ENCODE measurements at places on chromosomes 12 and 14.

GRCh38 chr14:93381644-93382043, 34.7 kb downstream of the COX8C start:
- DNase-seq, result no peak

- DNase-seq, result no peak
Measured at GRCh38 chr12:93602897-93603668, 30.6 kb downstream of the SOCS2 start.

DNA sequence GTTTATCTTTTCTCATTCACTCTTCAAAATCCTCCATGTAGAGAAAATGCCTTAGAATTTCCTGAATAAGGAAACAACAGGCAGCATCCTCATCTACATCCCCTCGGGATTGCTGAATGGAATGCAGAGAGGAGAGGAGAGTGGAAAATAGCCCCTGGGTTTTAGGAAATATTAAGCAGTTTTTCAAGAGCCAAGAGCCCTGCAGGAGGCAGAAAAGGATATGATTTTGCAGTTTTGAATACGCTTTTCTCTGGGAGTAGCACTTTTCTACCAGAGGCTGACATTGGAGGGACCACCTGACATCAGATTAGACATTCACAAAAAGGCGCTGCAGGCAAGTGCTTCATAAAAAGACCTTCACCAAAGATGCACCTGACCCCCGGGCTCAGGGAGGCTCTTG, 362.2 kb upstream of the SFSWAP start:
- no peak for DNase-seq

DNA sequence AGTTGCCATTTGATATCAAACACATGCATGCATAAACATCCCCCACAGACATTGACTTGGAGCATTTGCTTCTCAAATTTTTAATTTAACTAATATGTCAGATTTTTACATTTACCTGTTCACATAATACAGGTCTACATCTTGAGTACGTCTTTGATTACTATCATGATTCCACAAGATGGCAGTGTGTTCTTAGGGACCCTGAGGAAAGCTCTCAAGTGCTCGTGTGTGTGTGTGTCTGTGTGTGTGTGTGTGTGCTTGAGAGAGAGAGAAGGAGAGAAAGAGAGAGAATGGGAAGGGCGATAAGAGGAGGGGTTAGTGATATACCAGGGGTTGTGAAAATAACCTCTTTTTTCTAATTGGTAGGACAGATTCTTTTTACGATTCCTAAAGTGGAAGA, 167.1 kb upstream of the OR4E1 start:
- DNase-seq, result no peak

DNA sequence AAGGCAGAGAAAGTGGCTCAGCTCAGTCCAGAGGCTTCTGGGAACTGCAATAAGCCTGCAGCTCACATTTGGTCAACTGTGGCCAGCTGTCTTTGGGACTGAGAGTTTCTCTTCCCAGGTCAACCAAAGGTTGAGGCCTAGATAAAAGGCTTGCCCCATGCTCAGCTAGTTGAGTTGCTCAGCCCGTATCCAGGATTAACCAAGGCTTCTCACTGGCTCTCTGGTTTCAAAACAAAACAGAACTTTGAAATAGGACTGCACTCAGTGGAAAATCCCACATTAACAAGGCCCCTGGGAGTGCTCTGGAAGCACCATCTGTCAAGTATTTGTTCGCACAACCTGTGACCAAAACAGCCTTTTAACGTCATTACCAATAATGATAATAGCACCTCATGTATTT, 40.3 kb upstream of the NUAK1 start:
- no peak for DNase-seq

DNA sequence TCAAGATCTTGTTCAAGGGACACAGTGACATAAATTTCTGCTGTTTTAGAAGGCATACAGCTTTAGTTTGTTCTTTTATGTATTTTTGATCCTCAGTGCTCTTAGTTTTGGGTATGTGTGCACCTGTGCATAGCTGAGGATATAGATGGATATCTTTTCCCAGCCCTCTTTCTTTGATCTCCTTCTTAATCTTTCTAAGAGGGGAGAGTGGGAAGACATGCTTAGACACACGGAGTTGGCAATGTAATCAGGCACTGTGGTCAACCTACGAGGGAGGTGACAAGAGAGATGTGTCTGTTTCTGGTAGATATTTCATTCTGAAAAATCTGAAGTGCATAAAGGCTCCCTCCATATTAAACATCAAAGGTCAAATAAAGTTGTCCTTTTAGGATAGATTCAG, 340.6 kb downstream of the TMEM132D start:
- no peak for DNase-seq

DNA sequence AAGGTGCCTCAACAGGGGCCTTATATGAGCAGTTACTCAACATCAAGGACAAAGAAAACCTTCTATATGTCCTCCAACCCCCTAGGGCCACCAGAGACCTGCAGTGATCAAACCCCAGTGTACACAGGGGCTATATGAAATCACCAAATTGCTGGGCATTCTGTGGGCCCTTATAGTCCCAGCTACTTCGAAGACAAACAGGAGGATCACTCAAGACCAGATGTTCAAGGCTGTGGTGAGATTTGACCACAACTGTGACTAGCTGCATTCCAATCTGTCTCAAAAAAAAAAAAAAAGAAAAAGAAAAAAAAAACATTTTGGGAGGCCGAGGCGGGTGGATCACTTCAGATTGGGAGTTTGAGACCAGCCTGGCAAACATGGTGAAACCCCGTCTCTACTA, 51.0 kb upstream of the PRB2 start:
- DNase-seq, result no peak

GRCh38 chr14:74932401-74932901, 9.4 kb upstream of the RPS6KL1 start:
- DNase-seq, result no peak

DNA sequence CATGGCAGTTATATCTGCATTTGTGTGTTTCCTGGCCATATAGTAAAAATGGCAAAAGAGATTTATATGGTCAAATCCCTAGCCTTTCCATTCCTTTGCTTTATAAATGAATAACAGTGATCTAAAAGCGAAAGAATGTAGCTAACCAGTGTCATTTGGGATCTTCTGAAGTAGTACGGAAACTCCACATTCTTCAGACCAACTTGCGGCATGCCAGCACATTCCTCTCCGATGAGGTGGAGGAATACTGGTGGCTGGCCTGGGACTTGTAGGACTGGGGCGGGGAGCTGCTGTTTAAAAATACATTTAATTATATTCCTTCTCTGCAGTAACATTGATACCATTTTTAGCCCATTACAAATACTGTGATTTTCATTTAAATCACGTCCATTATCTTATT, 85.3 kb downstream of the SAMD4A start:
- DNase-seq, result no peak

DNA sequence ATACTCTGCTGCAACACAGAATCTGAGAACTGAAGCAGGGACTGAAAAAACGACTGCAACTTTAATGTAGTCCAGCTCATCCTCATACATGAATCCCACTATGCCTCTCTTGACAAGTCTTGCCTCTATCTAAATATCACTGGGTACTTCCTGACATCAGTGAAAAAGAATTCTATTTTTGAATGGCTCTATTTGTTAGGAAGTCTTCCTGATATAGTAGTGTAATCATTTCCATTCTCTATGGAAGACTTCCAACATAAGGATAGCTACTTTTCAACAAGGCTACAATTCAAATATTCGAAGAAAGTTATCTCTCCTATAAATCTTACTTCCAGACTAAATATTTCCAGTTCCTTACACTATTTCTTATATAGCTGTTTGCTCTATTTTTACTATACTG, 167.5 kb downstream of the MDGA2 start:
- DNase-seq, result no peak

DNA sequence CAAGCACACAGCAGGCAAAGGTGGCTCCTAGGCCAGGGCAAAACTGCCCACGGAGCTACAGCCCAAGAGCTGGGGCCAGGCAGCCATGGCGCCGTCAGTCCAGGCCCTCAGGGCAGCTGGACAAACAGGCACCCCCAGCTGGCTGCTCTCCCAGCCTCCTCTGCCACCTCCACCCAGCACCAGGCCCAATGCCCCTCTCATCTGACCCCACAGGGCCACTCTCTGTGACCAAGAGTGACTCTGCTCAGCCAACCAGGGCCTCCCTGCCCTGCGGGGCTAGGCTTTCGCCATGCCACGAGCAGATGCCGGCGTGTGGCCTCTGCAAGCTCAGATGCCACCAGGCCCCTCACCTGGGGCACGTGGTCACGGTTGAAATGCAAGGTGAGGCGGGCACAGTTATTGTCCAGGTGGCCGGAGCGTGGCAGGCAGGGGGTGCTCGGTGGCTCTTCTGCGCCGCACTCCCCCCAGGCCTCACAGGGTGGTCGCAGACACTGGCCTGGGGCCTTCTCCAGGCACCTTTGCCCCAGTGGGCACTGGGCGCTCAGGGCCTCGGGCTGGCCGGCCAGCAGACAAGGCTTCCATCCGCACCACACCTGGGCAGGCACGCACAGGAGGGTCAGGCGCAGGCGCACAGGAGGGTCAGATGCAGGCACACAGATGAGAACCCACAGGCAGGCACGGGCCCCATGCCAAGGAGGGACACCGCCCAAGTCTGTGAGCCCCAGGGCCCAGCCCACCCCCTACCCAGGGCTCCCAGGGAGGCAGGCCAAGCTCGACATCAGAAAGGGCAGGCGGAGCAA, 23.0 kb downstream of the JAG2 start:
- DNase-seq, result no peak

DNA sequence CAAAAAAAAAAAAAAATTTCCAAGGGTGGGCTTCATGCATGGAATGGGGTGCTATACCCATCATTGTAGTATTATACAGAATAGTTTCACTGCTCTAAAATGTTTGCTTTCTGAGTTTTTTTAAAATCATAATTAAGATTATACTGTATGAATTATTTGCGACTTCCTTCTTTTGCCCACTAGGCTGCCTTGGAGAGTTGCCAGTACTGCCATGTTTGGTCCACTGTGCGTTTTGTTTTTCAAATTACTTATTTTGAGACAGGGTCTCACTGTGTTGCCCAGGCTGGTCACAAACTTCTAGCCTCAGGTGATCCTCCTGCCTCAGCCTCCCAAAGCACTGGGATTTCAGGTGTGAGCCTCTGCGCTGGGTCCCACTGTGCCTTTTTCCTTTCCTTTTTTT, 19.9 kb downstream of the PLBD2 start:
- no peak for DNase-seq

- no peak for DNase-seq
Measured at GRCh38 chr12:53010955-53011354, 4.7 kb downstream of the EIF4B start.

DNA sequence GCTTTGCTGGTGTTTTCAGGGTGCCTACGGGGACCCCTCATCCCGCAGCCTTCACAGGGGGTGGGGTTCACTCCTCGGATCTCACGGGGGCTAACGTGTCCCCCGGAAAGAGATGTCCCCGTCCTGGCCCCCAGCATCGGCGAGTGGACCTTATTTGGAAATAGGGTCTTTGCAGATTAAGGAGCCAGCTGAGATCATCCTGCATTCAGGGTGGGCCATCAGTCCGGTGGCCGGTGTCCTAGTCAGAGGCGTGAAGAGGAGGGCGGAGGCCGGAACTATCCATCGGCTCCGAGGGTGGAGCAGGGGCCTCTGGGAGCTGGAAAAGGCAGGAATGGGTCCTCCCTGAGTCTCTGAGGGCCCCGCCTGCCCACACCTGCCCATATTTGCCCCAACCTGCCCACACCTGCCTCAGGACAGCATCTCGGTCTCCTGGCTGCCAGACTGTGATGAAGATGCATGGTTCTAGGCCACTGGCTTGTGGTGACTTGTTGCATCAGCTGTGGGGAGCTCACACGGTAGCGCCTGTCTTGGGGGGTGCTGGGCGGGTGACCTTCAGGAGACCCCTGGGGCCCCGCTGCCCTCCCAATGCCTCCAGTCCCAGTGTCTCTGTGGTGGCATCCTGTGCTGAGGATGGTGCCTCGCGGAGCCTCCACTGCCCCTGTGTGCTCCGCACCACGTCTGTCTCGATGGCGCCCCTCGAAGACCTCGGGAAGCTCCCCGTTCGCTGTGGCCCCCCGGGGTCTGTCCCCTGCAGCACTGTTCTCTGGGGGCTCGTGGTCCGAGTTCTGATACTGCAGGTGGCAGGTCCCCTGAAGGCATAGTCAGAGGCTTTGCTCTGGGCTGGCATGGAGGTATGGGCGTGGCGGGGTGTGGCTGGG, 14.7 kb downstream of the NOC4L start:
- DNase-seq, result no peak

DNA sequence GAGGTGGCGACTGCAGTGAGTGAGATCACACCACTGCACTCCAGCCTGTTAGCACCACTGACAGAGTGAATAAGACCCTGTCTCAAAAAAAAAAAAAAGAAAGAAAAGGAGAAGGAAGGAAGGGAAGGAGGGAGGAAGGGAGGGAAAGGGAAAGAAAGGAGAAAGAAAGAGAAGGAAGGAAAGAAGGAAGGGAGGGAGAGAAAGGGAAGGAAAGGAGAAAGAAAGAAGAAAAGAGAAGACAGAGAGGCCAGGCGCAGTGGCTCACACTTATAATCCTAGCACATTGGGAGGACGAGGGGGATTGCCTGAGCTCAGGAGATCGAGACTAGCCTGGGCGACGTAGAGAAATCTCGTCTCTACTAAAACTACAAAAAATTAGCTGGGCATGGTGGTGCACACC, 13.2 kb downstream of the DCAF5 start:
- no peak for DNase-seq

DNA sequence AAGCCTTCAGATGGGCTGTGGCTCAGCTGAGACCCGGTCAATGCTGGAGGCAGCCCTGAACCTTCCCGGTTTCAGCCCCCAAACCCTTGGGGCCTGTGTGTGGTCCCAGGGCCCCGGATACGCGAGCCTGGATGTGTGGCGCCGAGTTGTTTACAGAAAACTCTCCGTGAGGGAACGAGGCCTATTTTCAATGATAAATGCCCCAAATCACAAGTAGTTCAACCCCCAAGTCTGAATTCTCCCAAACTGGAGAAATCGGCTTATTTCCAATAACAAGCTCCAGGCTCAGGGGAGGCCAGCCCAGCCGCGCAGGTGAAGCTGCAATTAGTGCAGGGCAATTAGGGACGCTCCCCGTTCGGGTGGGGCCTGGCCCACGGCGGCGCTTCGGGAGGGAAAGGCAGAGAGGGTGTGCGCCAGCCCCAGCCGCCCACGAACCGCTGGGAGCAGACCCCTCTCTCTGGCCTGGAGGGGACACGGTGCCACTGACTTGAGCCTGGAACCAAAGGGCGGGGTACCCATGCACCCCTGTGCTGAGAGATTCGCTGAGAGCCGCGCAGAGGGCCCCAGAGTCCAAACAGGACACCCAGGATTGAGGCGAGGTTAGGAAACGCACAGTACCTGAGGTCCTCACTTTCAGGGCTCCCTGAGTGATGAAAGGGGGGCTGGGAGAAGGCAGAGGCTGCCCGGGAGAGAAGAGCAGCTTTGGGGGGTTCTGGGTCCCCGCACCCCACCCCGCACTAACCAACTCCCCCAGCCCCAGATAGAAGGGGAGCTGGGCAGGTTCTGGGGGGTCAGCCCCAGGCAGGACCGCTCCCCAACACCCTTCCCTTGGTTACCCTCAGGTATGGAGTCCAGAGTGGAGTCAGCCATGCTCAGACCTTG, 14.2 kb upstream of the ANKRD9 start:
- DNase-seq, result no peak

DNA sequence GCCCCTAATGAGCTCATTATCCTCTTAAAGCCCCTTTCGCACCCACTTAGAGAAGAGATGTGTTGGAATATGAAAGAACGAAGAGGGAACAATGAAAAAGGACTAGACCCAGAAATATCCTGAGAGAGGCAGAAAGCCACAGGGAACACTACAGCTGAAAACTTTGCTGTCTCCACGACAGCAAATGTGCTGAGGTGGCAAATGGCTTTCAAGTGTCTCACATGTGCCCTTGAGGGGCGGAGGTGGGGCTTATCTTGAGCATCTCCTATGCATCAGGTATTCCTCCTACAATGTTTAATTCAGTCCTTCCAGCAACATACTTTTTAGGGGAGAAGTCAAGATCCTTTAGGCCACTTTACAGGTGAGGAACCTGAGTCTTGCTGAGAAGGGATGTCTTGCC, 62.9 kb downstream of the WSCD2 start:
- no peak for DNase-seq

Data from activated CD4-positive, alpha-beta T cell treated with anti-CD3 and anti-CD28 coated beads for 1 hour (primary cell).